Activated CD4-positive, CD25-positive, alpha-beta regulatory T cell treated with anti-CD3 and anti-CD28 coated beads, Interleukin-2, amount 50 U/mL, for 72 hours (primary cell): ENCODE measurements at places on chromosomes 4 and X.
A peak's percentile ranks its signal among the peaks of the same experiment; 100 is the strongest.

GRCh38 chrX:148784137-148784536, 283.7 kb downstream of the AFF2 start:
- no peak for DNase-seq

GRCh38 chr4:184893801-184894571, 68.2 kb upstream of the ACSL1 start:
- no peak for DNase-seq

GRCh38 chr4:3320361-3321023, 27.7 kb downstream of the RGS12 start:
- DNase-seq: no peak

- no peak for DNase-seq
These were observed 1997.4 kb downstream of the C4orf33 start for GRCh38 chr4:131093303-131093702.

DNA sequence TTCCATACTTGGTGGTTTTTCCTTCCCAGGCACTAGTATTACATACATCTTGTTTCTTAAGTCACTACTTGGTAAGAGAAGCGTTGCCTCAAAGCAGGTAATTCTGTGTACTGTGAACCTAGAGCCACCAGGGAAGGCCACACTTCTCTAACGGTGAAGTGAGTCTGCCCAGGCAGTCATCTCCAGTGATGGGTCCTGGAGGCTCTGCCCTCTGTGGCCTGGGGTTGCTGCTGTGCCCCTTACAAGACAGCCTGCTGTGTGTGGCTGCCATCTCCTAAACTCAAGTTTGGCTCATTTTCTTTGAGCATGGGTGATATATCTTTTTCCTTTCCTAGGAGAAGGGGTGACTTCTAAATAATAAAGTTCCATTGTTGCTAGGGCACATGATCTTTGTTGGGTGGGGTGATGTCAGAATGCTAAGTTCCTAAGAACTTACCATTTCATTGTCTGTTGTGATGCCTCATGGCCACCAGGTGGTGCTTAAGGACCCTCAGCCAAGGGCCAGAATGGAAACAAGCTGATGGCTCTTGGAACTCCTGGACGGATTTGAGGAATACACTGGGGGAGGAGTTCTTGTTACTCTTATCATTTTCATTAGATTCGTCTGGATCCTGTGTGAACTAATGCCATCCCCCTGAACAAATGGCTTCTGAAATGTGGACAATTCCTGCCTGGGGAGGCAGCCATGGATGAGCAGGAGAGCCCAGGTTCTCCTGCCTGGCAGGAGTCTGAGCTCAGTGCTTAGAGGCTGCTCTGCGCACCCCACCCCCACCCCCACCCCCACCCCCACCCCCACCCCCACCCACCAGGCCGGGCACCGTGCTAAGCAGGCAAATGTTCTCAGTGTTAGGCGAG, 41.1 kb upstream of the WDR1 start:
- DNase-seq: peak; percentile 39

DNA sequence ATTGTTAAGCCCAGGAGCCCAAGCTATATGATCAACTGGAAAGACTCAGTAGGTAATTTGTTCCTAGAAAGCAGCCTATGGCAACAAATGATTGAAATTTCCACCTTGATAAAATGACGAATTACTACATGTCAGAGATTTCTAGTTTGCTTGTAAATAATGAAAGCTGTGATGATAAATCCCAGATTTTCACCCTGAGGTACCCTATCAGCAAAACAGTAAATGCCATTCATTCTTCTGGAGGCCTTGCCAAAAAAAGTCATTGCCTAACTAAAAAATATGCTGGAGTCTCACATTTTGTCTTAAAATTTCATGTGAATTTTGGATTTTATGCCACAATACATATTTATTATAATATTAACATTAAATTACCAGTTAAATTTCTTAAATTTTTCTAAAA, 71.3 kb downstream of the PPEF2 start:
- DNase-seq: no peak

GRCh38 chr4:173281406-173282255, 52.5 kb downstream of the HMGB2 start:
- no peak for DNase-seq

GRCh38 chr4:183834252-183834651, 70.9 kb upstream of the STOX2 start:
- no peak for DNase-seq

DNA sequence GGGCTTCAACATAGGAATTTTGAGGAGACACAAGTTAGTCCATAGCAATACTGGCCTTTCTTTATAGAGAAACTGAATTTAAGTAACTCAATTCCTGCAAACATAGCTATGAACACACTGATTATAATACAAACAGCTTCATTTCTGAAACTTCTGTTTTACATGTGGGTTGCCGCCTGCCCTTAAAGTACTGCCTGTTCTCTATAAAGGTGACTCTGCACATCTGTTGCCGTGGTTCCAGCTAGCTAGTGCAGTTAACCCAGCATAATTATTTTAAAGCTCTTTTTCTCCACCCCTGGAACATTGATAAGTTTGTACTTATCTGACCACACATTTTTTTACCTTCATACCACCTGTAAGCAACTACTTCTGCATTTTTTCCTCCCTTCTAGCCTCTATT, 177.6 kb downstream of the NWD2 start:
- no peak for DNase-seq

GRCh38 chr4:74674750-74675149, 119.6 kb downstream of the BTC start:
- DNase-seq: no peak

DNA sequence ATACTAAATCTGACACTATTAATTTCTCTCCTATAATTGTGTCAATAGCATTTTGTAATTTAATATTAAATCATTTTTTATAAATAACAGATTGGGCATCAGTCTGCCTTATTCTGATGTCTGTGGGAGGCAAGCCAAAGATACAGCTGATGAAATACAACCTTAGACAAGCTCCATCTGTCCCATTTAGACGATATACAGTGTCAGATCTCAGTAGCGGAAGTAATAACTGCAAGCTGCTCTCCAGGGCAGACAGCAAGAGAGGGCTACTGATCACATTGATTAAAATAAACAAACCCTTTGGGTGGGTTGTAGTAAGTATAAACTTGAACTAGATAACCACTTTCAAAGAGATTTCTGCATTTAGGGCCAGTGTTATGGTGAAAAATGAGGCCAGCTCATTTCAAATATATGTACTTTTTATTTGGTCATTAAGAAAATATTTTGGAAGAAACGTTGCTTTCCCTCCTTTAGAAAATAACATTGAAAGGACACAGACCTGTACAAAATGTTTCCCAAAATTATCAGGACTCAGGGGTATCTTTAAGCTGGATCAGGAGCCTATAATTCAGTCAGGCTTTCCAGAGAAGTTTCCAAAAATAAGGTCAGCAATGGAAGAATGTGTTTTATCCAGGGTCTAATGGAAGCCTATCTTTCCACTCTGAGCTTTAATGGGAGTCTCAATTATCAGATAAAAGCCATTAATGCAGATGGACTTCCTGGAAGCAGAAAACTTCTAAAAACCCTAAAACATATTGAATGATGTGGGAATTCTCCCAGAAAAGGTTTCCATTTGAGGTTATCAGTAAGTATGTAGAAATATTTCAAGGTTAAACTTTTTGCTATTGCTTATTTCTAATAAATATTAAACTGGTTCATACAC, 1028.8 kb upstream of the IGFBP7 start:
- no peak for DNase-seq

DNA sequence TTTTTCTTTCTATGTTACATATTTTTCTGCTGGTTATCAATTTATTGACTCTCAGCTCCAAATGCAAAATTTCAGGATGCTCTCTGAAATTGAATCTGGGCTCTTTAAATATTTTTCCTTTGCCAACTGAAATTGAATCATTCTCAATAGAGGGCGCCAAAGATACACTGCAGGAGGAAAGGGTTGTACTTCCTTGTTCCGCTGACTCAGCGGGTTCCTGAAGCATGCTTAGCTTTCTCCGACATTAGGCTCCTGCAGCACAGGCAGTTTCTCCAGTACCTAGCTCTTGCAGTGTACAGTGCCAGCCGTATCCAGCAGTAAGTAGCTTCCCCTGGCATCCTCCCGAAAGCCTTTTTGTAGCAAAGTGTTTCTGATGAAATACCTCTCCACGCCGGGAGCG, 28.8 kb upstream of the CFAP47 start:
- no peak for DNase-seq

DNA sequence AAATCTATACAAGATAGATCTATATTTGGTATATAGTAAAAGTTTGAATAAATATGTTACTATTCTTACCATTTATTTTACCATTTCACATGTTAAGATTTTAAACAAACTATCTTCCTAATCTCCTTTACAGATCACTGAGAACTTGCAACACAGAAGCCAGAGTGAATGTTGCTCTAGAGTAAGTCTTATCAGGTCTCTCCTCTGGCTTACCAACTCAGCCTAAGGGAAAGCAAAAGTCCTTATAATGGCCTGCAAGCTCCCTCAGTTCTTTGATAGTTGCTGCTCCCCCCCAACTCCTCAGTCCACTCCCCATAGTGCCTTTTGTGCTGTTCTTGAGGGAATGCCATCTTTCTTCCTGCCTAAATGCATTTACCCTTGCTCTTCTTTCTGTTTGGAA, 25.7 kb upstream of the SLC7A11 start:
- no peak for DNase-seq

GRCh38 chr4:88957570-88957969, 99.4 kb downstream of the FAM13A start:
- no peak for DNase-seq

DNA sequence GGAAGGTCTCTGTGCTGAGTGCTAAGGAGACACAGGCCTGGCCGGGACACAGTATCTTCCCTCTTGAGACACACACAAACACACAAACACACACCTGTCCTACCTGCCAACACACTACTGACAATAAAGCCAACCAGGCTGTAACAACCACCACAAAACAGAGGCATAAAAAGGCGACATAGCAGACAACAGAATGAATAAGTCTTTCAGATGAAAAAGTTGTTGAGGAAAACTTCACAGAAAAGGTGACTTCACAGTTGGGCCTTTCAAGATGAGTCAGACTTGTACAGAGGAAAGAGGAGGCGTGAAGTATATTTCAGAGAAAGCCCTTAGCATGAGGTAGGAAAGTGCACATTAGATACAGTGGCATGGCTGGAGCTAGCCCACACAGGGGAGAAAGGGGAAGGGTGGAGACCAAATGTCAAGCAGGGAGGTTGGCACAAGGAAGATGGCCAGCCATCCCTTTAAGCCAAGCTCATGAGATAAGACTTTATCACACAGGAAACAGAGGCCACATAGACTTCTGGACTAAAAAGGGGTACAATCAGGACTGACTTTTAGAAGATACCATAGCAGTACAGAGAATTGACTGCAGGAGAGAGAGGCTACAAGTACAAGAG, 54.0 kb downstream of the SLC9A7 start:
- no peak for DNase-seq

GRCh38 chr4:109648266-109648996, 54.8 kb downstream of the CASP6 start:
- no peak for DNase-seq
